ENCODE measurements at places on chromosomes 1 and 21.

DNA sequence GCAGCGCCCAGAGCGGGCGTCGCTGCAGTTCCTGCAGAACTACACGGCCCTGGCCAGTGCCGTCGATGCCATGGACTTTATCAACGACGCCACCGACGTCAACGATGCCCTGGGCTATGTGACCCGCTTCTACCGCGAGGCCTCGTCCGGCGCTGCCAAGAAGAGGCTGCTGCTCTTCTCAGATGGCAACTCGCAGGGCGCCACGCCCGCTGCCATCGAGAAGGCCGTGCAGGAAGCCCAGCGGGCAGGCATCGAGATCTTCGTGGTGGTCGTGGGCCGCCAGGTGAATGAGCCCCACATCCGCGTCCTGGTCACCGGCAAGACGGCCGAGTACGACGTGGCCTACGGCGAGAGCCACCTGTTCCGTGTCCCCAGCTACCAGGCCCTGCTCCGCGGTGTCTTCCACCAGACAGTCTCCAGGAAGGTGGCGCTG, 22.0 kb downstream of the COL6A1 start:
- DNase-seq: no peak

DNA sequence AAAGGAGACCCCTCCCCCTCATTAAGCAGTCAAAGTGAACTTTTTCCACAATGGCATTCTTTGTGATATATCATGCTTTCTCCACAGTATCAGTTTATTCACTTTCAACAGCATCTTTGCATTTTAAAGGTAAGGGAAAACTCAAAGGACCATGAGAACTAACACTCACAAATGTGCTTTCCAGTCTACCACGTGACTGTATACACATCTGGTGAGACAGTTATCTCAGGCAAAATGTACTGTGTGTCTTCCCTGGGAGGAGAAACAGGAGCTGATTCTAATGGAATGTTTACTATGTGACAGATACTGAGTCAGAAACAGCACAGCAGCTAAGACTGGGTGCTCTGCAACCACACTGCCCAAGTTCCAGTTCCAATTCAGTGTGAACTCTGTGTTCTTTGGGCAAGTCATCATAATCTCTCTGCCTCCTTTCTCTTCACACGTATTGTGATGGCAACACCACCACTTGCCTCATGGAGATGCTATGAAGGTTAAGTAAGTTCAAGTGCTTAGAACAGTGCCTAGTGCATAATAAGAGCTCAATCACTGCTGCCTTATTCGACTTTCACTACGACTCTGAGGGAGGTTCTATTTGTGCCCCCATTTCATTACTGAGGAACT, 79.0 kb downstream of the SLC45A1 start:
- peak; percentile 100 for DNase-seq

DNA sequence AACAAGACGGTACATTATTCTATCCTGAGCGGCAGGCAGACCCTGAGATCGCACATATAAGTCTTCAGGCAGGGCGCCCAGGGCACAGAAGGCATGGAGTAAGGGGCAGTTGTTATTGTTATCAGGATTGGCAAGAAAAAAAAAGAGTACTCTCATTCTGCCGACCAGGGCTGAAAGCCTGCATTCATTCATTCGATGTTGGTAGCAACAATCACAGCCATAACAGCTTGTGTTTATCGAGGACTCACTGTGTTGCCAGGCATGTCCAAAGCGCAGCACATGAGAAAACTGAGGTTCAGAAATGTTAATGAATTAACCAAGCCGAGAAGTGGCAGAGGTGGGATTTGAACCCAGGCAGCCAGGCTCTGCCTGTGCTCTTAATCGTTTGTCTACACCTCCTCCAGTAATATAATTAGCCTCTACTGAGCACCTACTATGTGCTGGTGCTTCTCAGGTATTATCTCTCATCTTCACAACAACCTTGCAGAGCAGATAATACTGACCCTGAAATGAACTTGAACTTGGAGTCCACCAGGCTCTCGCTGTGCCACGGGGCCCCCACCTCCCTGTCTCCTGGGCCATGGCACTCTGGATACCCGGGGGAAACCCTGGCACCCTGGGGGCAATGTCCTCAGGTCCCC, 56.2 kb downstream of the TAS1R2 start:
- DNase-seq: no peak

- DNase-seq: peak; percentile 50
Measured at GRCh38 chr1:99546432-99547416, 99.2 kb upstream of the PALMD start.

Data from fibroblast of skin of back (primary cell).